ENCODE measurements at places on chromosomes 2 and 18. TPM values are rescaled to one million over a fixed set of nuclear protein-coding genes. Genes with fewer than 3 reads are reported as not detected.

UNC80 gene
- not detected for total RNA-seq

DNAJC5G gene
- not detected for total RNA-seq

ARHGAP15 gene
- not detected for total RNA-seq

KCNG2 gene
- total RNA-seq: not detected

RESP18 gene
- total RNA-seq: not detected

OTX1 gene
- 4.2 TPM for total RNA-seq

All from airway epithelial cell (primary cell).